ENCODE measurements at places on chromosomes 2 and 18.

- DNase-seq, result no peak
Observed at GRCh38 chr2:154836632-154837031, 138.1 kb downstream of the KCNJ3 start.

DNA sequence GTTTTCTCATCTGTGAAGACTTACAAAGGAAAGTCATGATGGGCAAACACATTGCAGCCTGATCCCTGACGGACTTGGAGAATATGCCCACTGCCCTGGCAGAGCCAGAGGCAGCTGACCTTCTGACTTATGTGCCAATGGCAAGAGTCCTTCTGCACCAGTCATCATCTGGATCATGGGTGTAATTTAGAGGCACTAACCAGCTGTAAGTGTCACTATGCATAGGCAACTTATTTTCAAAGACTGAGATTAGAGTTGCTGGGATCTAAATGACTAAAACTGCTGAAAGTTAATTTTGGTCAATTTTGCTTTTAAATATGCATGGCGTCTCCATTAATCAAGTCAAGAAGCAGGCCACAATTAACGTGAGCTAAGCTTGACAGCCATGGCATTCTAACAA lies 261.2 kb downstream of the BCL11A start:
- no peak for DNase-seq

DNA sequence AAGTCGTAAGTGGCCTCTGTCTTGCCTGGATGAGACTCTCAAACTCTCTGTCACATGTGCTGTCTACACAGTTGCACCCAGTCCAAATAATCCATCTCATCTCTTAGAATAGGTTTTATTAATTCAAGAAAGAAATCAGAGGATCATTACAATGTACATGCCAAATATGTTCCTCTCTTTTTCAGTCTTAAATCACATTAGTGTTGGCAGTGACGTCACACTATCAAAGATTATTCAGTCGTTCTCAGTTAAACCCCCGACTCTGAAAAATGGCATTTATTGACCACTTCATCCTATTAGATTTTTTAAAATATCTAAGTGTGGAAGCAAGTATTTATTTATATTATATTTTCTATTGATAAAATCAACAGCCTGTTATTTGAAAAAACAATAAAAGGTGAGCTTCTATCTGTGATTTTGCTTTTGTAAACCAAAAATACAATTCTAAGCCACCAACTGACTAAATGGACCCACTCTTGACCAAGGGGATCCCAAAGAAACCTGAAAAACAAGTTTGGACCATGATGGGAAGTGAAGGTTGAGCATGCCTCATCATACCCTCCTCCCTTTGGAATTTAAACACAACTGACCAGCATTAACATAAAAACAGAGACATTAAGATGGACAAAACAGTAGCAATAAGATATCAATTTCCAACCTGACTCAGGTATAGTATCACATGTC lies 1894.4 kb upstream of the LRRTM1 start:
- DNase-seq, result no peak

DNA sequence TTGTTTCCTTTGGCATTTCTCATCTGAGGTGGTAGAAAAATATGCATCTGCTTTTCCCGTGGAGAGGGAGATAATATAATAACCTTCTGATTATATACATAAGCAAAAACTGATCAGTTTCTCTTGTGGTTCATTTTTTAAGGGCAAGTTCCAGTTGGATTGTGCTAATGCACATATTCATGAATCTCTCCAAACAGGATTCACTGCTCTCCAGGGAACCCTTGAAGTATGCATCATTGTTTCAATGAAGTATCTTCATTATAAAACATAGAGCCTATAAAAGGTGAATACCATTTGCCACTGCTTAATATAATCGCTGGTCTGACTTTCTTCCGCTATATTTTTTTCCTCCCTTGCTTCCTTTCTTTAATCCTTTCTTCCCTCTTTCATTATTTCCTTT lies 384.7 kb downstream of the FIGN start:
- no peak for DNase-seq

- DNase-seq, result no peak
Observed at GRCh38 chr2:40477361-40477760, 25.5 kb upstream of the SLC8A1 start.

DNA sequence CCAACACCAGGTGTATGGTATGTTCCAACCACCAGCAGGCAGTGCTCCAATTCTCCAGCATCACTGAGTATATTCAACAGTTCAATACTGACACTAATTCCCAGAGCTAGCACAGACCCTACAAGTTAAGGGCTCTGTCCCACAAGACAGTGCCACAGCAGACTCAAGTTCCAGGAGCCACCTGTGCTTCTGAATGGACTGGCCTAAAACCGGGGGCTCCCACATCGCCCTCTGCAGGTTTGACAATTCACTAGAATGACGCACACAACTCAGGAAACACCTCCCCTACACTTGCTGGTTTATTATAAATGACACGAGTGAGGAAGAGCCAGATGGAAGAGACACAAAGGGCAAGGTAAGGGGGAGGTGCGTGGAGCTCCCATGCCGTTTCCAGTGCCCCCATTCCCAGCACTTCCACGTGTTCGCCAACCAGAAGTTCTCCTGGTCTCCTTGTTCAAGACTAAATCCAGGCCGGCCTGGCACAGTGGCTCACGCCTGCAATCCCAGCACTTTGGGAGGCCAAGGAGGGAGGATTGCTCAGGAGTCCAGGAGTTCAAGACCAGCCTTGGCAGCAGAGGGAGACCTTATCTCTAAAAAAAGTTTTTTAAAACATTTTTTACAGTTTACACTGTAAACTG lies 12.2 kb upstream of the ATP6V1B1 start:
- DNase-seq, result no peak

DNA sequence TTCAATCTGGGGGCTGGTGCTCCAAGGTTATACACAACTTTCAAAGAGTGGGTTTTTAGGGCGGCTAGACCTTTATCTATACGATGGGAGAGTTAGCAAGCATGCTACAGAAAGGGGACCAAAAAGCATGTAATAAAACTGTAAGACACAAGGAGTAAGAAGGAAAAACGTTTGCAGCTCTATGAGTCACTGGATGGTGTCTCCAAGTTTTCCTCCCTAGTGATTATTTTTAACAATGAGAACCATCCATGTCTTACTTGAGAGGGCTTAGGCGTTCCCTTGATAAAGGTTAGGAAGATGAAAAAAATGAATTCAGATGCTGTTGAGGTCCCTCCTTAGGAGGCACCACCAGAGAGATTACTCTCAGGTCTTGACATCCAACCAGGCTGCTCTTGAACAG lies 75.9 kb downstream of the HRH4 start:
- DNase-seq, result no peak

DNA sequence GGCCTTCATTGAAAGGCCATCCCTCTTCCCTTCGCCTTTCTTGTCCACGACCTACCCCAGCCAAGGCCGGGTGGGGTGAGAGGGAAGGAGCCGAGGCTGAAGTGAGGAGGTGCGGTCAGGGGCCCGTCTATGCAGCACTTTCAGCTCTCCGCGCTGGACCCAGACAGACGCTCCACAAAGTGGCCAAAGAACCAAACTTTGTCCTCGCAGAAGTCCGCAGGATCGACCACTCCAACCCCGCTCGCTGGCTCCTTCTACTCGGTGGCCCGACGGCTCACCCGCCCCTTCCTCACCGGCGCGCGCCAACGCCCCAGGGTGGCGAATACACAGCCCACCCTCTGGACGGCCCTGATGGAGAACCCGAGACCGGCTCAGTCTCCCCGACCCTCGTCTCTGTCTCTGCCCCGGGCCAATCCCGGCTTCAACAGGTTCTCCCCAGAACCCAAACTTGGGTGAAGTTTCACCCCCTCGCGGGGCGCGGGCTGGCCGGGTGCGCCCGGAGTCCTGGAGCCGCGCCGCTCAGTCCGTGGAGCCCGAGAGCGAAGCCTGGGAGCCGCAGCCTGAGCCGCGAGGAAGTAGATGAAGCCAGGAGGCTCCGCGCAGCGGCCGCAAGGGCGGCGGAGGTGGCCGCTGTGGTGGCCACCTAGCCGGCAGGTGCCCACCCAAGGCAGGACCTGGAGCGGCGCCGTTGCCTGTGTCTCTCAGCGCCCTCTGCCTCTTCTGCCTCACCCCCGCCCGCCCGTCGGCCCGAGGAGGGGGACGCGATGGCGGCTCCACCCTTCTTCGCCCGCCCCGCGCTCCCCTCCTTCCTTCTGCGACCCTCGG lies 26.7 kb upstream of the ALPP start:
- DNase-seq, result no peak

DNA sequence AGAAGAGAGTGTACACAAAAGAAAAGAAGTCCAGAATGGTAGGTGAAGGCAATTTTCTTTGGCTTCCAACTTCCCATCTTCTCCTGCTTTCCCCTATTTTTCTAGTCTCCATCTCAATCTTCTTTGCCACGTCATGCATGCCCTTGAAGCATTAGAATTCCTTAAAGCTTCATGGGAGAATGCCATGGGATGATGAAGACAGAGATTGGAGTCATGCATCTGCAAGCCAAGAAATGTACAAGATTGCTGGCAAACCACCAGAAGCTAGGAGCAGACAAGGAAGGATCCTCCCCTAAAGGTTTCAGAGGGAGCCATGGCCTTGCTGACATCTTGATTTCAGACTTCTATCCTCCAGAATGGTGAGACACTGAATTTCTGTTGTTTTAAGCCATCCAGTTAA lies 305.9 kb downstream of the HRH4 start:
- DNase-seq, result no peak

DNA sequence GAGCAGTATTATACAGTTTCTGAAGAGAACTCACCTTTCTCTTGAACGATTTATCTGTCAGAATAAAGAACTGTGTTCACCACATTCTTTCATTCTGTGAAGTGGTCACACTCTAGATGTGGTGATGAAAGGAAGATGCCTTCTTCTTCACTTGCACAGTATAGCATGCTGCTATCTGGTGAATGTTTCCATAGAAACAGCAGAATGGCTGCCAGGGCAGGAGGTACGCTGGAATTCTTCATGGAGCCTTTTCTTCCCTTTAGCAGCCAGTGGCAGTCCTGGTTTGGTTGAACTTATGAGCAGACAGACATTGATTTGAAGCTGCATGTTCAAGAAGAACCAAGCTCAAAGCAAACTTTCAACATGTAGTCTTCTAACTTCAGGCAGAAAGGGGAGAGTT lies 1157.9 kb upstream of the LRRTM1 start:
- DNase-seq, result no peak

DNA sequence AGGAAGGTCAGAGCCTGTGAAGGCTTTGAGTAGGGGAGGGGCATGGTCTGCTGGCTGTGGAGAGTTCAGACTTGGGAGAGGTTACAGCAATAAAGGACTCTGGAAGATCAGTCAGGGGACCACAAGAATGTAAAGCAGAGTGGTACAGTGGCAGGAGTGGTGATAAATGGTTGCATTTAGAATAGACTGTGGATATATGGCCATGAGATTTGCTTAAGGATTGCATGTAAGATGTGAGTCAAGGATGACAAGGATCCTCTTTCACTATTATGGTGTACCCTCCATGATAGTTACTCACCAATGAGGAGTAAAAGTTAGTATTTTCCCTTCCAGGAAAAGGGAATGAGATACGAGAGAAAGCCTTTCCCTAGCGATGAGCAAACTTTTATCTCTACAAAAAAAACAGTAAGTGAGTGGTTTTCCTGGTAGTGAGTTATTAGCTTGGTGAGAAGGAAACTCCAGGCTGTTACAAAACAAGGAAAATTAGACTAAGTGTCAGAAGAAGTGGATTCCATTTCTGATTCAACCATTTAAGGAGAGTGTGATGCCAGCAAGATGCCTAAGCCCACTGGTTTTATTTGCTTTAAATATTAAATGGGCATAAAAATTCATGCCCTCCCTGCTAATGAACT lies 818.0 kb upstream of the ACVR2A start:
- DNase-seq, result no peak
